Suppressor macrophage treated with lipopolysaccharide for 4 hours (primary cell): ENCODE measurements at places on chromosomes 5 and 9.
A peak's percentile ranks its signal among the peaks of the same experiment; 100 is the strongest.

- no peak for DNase-seq
Observed at GRCh38 chr9:76646249-76646648, 118.0 kb upstream of the PCA3 start.

DNA sequence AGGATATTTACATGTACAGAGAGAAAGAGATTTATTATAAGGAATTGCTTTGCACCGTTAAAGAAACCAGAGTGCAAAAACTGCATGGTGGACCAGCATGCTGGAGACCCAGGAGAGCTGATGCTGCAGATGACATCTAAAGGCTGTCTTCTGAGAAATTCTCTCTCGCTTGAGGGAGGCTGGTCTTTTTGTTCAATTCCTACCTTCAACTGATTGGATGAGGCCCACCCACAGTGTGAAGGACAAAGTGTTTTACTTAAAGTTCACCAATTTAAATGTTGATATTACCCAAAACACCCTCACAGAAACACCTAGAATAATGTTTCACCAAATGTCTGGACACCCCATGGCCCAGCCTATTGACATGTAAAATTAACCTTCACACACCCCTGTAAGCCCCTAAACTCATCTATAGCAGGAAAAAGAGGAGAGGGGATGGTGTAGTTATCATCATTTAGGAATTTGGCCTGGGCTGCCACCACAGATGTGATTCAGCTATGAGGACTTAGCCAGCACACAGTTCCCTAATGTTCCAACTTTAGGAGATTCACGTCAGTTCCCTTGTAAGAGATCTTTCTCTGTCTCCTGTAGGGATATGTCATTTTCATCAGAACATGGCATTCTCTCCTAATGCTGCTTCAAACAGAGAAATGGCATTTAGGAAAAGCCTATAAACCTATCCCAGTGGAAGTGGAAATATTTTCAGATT, 358.2 kb upstream of the TLE4 start:
- no peak for DNase-seq

DNA sequence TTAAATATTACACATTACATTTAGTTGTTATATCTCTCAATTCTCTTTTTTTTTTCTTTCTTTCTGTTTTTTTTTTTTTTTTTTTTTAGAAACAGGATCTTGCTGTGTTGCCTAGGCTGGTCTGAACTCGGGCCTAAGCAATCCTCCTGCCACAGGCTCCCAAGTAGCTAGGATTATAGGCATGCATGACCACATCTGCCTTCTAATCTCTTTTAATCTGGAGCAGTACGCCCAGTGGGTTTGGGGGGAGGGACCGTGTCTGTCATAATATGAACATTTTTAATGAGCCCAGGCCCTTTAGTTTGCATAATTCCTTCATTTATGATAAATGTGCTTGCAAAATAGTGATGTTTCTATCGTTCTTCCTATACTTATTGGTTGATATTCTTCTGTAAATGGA, 10.3 kb downstream of the RHOBTB3 start:
- no peak for DNase-seq

DNA sequence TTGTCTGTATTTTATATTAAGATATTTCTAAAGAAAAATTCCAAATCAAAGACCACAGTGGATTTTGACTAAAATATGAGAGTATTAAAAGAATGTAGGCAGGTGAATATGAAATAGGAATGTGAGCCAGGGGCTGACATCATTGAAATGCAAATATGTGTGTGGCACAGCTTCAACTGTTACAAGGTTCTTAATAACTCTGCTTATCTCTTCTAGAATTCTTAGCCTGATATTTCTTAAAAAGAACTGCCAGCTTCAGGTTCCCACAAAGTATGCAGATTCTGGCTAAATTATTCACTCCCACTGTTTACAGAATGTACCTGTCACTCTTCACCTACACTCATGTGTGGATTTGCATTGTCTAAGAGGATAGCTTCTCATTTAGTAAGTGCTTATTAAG, 274.4 kb downstream of the DIRAS2 start:
- DNase-seq = no peak

- DNase-seq = no peak
Observed at GRCh38 chr5:163540696-163541095, 35.3 kb downstream of the MAT2B start.

DNA sequence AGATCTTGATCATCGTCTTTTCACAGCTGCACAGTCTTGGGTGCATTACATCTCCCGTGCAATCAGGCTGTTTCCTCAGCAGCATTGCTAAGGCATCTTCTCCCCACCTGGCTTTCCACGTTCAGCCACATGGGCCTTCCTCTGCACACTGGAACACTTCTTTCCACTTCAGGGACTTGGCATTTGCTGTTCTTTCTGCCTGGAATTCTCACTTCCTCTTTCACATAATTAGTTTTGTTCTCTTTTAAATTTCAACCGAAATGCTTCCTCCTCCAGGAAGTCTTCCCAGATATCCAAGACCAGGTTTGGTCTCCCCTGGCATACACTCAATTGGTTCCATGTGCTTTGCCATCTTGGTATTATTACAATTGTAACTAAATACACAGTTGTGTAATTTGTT, 43.8 kb downstream of the WHRN start:
- DNase-seq = peak; percentile 15

DNA sequence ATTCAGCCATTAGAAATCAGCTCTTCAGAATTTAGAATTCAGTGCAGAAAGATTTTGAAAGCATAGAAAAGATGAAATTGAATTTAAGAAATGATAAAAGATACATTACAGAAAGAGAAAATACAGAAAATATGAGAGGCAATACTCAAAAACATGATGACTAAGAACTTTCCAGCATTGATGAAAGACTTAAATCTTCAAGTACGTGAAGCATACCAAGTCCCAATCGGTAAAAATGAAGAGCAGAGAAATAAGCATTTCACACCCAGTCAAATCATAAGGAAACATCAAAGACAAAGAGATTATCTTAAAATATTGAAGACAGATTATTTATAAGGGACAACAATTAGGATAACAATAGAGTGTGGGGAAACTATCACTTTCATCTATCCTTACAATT, 35.1 kb downstream of the MUSK start:
- no peak for DNase-seq

- DNase-seq = no peak
Observed at GRCh38 chr5:157049605-157050004, 9.3 kb downstream of the HAVCR1 start.
